H1 (cell line): ENCODE measurements at places on chromosomes 3 and 15.

- no peaks in the 10 kb centered on the region for H3K36me3 ChIP-seq
- no peak overlapping the region for H3K4me3 ChIP-seq
Measured at GRCh38 chr15:51879555-51879954, 50.1 kb downstream of the TMOD3 start.

DNA sequence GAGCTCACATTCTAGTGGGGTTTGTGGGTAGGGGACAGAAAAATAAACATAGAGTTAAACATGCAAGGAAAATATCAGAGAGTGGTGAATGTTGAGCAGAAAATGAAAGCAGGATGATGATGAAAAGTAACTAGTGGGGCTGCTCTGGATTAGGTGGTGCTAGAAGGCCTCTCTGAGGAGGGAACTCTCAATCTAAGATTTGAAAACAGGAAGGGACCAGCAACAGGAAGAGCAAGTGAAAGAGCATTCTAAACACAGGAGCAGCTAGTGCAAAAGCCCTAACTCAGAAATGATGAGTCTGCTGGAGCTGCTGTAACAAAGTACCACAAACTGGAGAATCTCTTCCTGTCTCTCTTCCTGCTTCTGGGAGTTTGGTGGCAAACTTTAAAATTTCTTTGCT, 468.6 kb upstream of the AGTR1 start:
- no peaks in the 10 kb centered on the region for H3K36me3 ChIP-seq
- DNase-seq = no peak
- no peaks in the 10 kb centered on the region for H3K4me1 ChIP-seq
- no peak overlapping the region for H3K27ac ChIP-seq

GRCh38 chr15:90459368-90459767, 70.4 kb upstream of the CRTC3 start:
- no peaks in the 10 kb centered on the region for H3K27me3 ChIP-seq
- H3K4me1 ChIP-seq = no peaks in the 10 kb centered on the region; the same call in 1 of the 2 replicates
- peaks cover 28% of the 10 kb centered on the region for H3K36me3 ChIP-seq
- H3K4me3 ChIP-seq = no peak overlapping the region
- DNase-seq = no peak

DNA sequence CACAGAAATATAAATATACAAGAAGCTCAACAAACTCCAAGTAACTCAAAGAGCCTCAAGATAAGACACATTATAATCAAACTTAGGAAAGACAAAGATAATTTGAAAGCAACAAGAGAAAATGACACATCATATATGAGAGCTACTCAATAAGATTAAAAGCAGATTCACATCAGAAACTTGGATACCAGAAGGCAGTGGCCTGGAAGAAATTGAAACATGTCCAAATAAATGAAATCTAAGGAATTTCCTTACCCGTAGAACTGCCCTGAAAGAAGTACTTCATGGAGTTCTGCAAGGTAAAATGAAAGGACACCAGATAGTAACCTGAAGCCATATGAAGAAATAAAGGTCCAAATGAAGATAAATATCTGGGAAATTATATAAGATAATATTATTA, 113.9 kb downstream of the LSAMP start:
- H3K4me3 ChIP-seq = no peak overlapping the region
- no peaks in the 10 kb centered on the region for H3K36me3 ChIP-seq
- H3K27ac ChIP-seq = no peak overlapping the region
- H3K27me3 ChIP-seq = no peaks in the 10 kb centered on the region
- H3K4me1 ChIP-seq = no peaks in the 10 kb centered on the region

DNA sequence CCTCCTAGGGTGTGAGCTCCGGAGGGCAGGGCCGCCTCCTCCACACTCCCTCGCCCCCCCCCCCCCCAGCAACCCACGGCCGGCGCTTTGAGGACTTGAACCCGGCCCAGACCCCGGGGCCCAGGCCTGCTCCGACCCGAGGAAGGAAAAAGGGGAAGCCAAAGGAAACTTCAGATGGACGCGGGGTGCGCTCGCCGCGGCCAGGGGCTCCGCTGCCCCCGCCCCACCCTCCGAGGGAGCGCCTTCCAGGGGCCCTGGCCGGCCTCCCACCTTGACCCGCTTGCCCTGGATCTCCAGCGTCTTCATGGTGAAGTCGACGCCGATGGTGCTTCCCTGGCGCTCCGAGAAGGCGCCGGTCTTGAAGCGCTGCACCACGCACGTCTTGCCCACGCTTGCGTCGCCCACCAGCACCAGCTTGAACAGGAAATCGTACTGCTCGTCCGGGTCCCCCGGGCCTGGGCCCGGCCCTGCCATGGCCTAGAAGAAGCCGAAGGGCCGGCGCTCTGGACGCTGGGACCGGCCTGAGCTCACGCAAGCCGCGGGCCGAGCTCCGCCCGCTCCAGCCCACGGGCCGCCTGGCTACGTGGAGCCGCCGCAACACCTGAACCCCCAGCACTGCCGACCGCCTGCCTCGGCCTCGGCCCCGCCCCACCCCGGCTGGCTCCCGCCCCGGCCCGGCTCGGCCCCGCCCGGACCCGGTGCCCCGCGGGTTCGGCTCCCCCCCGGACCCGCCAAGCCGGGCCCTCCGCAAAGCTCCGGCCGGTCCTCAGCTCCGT, 400 bp downstream of the RAB43 start:
- no peak for DNase-seq
- 0 out of 2 replicates have a peak, but pooled peaks cover 3% of the 10 kb centered on the region for H3K36me3 ChIP-seq
- peak overlapping the region; percentile 68 for H3K4me3 ChIP-seq
- H3K27me3 ChIP-seq = no peaks in the 10 kb centered on the region
- H3K27ac ChIP-seq = peak overlapping the region; percentile 22; the same call in 1 of the 2 replicates

GRCh38 chr3:8519156-8519555, 17.5 kb downstream of the LMCD1 start:
- DNase-seq = no peak
- peaks cover 6% of the 10 kb centered on the region; the same call in 1 of the 2 replicates for H3K4me1 ChIP-seq
- H3K36me3 ChIP-seq = no peaks in the 10 kb centered on the region
- no peaks in the 10 kb centered on the region for H3K27me3 ChIP-seq

- peaks cover 5% of the 10 kb centered on the region; the same call in 1 of the 2 replicates for H3K27me3 ChIP-seq
- no peak overlapping the region for H3K4me3 ChIP-seq
- no peaks in the 10 kb centered on the region for H3K36me3 ChIP-seq
- H3K27ac ChIP-seq = no peak overlapping the region
- H3K4me1 ChIP-seq = no peaks in the 10 kb centered on the region; the same call in 1 of the 2 replicates
Measured at GRCh38 chr3:196202516-196202970, 8.7 kb downstream of the ZDHHC19 start.

GRCh38 chr15:87761736-87762509, 494.6 kb downstream of the NTRK3 start:
- H3K4me3 ChIP-seq = no peak overlapping the region
- no peak overlapping the region for H3K27ac ChIP-seq
- no peaks in the 10 kb centered on the region for H3K27me3 ChIP-seq
- DNase-seq = no peak
- no peaks in the 10 kb centered on the region for H3K36me3 ChIP-seq

GRCh38 chr3:29312960-29313452, 32.1 kb downstream of the RBMS3 start:
- no peaks in the 10 kb centered on the region for H3K4me1 ChIP-seq
- no peaks in the 10 kb centered on the region for H3K36me3 ChIP-seq
- no peaks in the 10 kb centered on the region for H3K27me3 ChIP-seq
- no peak overlapping the region for H3K4me3 ChIP-seq

DNA sequence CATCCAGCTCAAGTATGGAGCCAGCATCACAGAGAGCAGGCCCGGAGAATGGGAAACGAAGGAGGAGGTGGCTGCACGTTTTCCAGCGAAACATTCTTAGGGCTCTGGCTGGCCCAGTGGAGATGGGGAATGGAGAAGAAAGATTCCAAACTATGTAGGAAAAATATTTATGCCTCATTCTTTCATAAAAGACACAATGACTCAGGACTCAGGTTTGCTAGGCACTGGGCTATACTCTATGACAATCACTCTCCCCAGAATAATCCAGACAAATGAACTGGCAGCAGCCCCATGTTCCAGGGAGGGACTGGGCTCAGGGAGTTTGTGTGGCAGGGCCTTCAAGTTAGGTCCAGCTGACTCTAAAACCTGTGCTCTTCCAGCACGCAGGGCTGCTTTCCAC, 110.8 kb upstream of the RAD18 start:
- no peak overlapping the region for H3K4me3 ChIP-seq
- DNase-seq = no peak
- peaks cover 7% of the 10 kb centered on the region for H3K4me1 ChIP-seq
- H3K27ac ChIP-seq = no peak overlapping the region

- no peaks in the 10 kb centered on the region for H3K4me1 ChIP-seq
- H3K36me3 ChIP-seq = no peaks in the 10 kb centered on the region
- H3K4me3 ChIP-seq = no peak overlapping the region
- no peak for DNase-seq
- no peak overlapping the region for H3K27ac ChIP-seq
- H3K27me3 ChIP-seq = no peaks in the 10 kb centered on the region
Measured at GRCh38 chr15:26214290-26214689, 351.2 kb upstream of the ATP10A start.

DNA sequence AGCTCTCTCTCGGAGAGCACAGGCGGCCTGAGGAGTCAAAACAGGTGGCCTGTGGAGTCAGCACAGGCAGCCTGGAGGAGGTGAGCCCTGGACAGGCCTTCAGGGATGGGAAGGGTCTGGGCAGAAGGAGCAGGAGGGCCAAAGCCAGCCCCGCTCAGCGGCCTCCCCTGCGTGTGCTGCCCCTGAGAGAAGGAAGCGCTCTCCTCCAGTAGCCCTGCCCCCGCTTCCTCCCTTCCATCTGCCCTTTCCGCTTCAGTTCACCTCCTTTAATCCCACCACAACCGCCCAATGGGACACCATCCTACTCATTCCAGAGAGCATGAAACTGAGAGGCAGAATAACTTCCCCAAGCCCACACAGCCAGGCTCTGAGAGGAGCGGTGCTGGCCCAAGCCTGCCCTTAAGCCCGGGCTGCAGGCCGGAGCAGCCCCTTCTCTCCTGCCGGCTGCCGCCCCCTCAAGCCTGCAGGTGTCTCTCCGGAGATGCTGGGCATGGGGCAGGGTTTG, 3.2 kb upstream of the NR2E3 start:
- H3K4me3 ChIP-seq = peak overlapping the region; percentile 51
- H3K27ac ChIP-seq = peak overlapping the region; percentile 35; the same call in 1 of the 2 replicates
- DNase-seq = no peak
- H3K27me3 ChIP-seq = no peaks in the 10 kb centered on the region
- H3K4me1 ChIP-seq = peaks cover 31% of the 10 kb centered on the region

DNA sequence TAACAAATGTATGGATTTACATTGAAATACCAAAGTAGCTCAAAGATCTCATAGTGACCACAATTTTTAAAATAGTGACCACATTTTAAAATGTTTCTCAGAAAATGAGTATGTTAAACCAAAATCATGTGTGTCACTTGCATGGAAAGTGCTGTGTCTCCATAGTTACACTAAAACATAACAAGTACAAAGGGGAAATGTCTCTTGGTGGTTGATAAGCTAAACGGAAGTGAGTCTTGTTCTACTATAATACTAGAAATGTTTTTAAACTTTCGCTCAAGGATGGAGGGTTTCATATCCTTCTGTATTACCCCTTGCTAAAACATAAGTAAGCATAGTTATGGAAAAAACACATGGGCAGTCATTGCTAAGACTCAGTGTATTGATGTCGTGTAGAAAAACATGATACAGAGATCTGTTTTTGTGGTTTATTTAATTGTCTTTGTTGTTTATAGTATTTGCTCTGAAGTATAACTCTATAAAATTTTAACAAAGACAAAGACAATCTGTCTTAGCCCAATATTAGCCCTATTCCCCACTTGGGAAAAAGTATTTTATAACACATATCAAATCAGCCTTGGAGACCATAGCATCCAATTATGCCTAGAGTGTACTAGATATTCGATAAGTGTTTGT, 27.0 kb upstream of the DENND4A start:
- H3K36me3 ChIP-seq = no peaks in the 10 kb centered on the region
- H3K27ac ChIP-seq = no peak overlapping the region
- H3K27me3 ChIP-seq = no peaks in the 10 kb centered on the region
- no peak overlapping the region for H3K4me3 ChIP-seq
- DNase-seq = no peak
- H3K4me1 ChIP-seq = no peaks in the 10 kb centered on the region

DNA sequence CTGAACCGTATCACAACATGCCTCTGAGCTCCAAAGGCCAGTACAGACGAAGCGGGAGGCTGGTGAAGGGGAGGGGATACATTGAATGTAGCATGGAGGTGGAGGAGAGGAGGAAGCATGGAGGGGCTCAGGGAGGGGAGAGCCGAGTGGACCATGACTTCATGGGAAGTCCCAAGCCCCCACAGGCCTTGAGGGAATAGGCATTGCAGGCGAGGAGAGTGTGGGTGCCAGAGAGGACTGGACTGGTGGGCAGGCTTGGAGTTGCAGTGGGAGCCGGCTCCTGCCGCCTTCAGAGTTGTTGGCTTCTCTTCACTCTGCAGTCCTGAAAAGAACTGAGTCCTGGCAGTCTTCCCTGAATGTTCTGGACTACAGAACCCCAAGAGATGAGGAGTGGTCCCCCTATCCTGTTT, 3.3 kb upstream of the RNU6-1 start:
- H3K27ac ChIP-seq = no peak overlapping the region
- DNase-seq = no peak
- H3K27me3 ChIP-seq = peaks cover 5% of the 10 kb centered on the region; the same call in 1 of the 2 replicates
- H3K36me3 ChIP-seq = no peaks in the 10 kb centered on the region

DNA sequence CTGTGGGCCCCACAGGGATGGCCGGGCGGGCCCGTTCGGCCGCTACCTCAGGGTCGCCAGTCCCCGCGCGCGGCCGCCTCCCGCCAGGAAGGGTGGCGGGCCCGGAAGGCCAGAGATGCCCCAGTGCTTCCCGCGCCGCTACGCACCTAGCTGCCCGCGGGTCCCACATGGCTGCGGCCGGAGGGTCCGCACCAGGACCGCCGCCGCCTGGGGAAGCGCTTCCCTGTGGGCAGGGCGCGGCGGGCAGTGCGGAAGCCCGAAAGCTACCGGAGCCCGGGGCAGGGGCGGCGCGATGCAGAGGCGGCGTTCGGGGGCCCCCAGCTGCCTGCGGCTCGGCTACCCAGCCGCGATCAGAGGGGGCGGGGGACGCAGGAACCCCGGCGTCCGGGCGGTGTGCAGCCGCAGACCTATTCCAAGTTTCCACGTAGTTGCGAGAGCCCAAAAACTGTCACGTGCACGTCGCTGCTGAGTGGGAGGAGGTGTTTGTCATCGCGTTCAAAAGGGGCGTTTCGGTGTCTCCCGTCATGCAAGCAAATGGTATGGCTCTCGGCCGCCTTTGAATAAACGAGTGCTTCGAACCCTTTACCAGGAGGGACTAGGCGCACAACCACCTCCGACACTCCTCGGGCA, at the start of gene TRANK1:
Gene TRANK1, minus strand, starts transcription at position 414 of the 630 bp plus-strand sequence. Its CDS starts 245 bp downstream, at position 169.
- peak within 1 kb of the TSS; percentile 53 for H3K4me3 ChIP-seq
- no peaks in the 10 kb centered on the region for H3K36me3 ChIP-seq
- DNase-seq = no peak
- peaks cover 4% of the 10 kb centered on the region for H3K27me3 ChIP-seq
- H3K27ac ChIP-seq = no peak within 1 kb of the TSS

GRCh38 chr15:48389691-48390143, 58.5 kb downstream of the DUT start:
- no peaks in the 10 kb centered on the region for H3K4me1 ChIP-seq
- H3K27me3 ChIP-seq = no peaks in the 10 kb centered on the region
- DNase-seq = no peak
- H3K36me3 ChIP-seq = no peaks in the 10 kb centered on the region
- no peak overlapping the region for H3K4me3 ChIP-seq
- H3K27ac ChIP-seq = no peak overlapping the region

- H3K27ac ChIP-seq = no peak overlapping the region
- H3K4me3 ChIP-seq = no peak overlapping the region
- no peaks in the 10 kb centered on the region for H3K4me1 ChIP-seq
- no peak for DNase-seq
Measured at GRCh38 chr3:79491029-79491641, 276.7 kb downstream of the ROBO1 start.

GRCh38 chr3:182294256-182294655, 499.0 kb upstream of the ATP11B start:
- no peaks in the 10 kb centered on the region for H3K36me3 ChIP-seq
- no peak for DNase-seq
- no peak overlapping the region for H3K4me3 ChIP-seq
- no peaks in the 10 kb centered on the region for H3K4me1 ChIP-seq
